Right cardiac atrium (tissue), 5 donors: ENCODE measurements at places on chromosomes 16 and 17.

DNA sequence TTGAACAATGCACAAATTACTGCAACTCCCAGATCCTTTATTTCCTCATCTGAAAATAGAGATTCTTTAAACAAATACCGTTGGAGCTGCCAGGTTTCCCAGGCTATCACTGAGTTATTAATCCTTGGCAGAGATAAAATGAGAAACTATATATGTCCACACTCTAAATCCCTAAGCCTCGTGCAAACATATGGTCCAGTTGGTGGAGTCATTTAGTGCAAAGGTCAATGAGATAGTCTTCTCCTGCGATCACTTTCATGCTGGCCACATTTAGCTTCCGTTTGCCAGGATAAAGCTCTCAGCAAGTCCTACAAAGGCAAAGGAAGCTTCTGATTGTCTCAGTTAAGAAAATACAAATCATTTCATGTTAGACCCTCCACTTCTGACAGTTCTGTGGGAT, 11.0 kb downstream of the GRIN2A start:
- no peak for DNase-seq

DNA sequence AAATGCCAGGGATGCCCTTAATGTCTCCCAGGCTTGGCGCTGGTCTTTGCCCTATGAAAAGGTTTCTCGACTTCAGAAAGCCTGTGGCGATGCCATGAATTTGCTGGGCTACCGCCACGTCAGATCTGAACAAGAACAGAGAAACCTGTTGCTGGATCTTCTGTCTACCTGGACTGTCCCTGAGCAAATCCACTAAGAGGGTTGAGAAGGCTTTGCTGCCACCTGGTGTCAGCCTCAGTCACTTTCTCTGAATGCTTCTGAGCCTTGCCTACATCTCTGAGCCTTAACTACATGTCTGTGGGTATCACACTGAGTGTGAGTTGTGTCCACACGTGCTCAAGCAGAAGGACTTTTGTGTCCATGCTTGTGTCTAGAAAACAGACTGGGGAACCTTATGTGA, 11.4 kb downstream of the CHST4 start:
- no peak for DNase-seq

GRCh38 chr17:7807206-7807605, 26.8 kb upstream of the KDM6B start:
- no peak for DNase-seq

- DNase-seq: no peak
These were observed 251.6 kb upstream of the TNRC6C start for GRCh38 chr17:77706938-77707337.

DNA sequence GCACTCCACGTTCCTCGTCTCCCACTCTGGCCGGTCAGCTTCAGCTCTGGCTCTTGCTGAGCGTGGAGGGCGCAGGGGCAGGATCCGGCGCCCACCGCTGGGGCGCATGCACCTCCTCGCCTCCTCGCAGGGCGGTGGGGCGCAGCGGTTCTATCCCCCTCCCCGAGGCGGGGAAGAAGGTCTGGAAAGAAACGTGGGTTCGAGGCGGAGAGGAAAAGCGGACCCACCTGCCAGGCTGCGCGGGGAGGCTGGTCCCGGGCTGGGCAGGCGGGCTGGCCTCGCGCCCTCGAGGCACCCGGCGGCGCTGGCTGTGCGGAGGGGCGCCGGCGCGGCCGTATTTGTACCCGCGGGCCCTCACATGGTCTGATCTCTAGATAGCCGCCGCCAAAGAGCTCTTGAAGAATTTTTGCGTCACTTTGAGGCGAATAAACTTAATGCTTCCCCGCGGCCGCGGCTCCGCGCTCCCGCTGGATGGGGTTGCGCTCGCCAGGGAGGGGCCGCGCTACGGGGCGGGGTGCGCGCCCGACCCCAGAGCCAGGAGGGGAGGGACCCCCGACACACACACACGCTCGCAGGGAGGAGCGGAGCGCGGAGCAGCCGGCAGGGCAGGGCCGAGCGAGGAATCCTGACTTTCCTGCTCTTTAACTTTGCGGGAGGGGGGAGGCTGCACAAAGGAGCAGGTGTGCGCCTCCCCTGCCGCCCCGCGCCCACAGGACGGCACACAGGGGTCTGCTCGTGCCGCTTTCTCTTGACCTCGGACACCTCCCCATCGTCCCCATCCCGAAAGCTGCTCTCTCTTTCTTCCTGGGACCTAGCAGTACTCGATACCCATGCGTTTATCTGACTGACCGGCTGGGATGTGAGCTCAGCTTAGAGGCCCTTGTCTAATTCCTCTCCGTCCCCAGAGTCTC, at the start of gene SLC6A4:
Gene SLC6A4, minus strand, starts transcription at position 312 of the 911 bp plus-strand sequence. CDS start 13,739 bp downstream, outside the sequence.
- peak; percentile 60 for DNase-seq

GRCh38 chr17:28675980-28676379, 14.0 kb downstream of the SUPT6H start:
- no peak for DNase-seq
